ENCODE measurements at places on chromosomes 16 and 17. TPM values are rescaled to one million over a fixed set of nuclear protein-coding genes. Genes with fewer than 3 reads are reported as not detected.

- no peak for DNase-seq
- H3K27me3 ChIP-seq = no peaks in the 10 kb centered on the region
- peaks cover 39% of the 10 kb centered on the region for H3K4me1 ChIP-seq
- H3K27ac ChIP-seq = peak overlapping the region; percentile 66
- peaks cover 60% of the 10 kb centered on the region for H3K36me3 ChIP-seq
- no peak overlapping the region for H3K4me3 ChIP-seq
These were observed 98.6 kb upstream of the CHMP6 start for GRCh38 chr17:80892900-80893603.

DNA sequence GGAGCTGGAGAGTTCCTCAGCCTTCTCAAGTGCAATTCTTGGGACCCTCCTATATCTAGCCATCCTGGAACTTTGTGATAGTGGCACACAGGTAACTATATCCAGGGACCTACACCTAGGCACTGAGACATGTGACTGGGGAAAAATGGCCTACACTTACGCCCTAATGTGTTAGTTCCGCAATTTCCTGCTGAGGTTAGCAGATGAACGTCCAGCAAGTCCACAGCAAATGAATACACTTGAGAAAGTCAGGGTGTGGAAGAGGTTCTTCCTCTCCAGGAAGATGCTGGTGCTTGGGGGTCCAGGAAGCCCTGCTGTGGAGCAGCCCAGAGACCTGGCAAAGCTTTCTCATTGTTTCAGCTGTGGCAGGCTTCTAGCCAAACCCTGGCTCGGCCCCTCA, 20.8 kb downstream of the PIK3R5 start:
- peaks cover 78% of the 10 kb centered on the region for H3K4me1 ChIP-seq
- H3K27ac ChIP-seq = peak overlapping the region; percentile 28
- H3K36me3 ChIP-seq = peaks cover 17% of the 10 kb centered on the region
- H3K4me3 ChIP-seq = no peak overlapping the region

- H3K4me3 ChIP-seq = no peak overlapping the region
- H3K27me3 ChIP-seq = no peaks in the 10 kb centered on the region
- H3K27ac ChIP-seq = no peak overlapping the region
- no peak for DNase-seq
- no peaks in the 10 kb centered on the region for H3K4me1 ChIP-seq
These were observed 302.4 kb downstream of the SOX9 start for GRCh38 chr17:72423286-72423589.

DNA sequence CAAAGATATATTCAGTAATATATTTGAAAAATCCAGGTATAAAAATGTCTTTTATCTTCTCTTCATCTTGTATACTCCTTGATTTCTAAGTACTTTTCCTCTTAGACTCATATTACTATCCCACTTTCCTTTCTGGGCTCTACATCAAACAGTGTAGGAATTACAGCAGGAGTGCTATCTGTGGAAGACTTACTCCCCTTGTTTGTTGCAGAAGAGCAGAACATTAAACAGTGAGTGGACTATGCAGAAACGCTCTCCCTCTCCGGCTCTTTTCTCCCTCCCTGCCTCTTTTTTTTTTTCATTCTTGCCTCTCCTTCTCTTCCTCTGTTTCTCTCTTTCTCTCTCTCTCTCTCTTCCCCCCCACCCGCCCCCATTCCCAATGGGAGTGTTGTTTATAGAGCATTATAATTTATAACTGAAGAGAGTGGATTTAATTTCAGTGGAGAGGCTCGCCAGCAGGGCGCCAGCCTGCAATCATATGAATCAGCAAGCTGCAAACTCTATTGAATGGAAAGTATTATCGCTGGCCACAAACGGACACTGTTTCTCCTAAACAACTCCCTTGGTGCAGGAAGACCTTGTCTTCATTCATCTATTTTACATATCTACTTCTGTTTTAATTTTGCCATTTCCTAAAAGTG, 242.3 kb upstream of the TBX2 start:
- H3K27me3 ChIP-seq = no peaks in the 10 kb centered on the region
- DNase-seq = no peak
- H3K4me1 ChIP-seq = peaks cover 14% of the 10 kb centered on the region
- no peak overlapping the region for H3K4me3 ChIP-seq

- peak within 1 kb of the TSS; percentile 61 for H3K27ac ChIP-seq
- no peaks in the 10 kb centered on the region for H3K27me3 ChIP-seq
- peak within 1 kb of the TSS; percentile 44 for H3K4me3 ChIP-seq
- no peak for DNase-seq
- H3K36me3 ChIP-seq = no peaks in the 10 kb centered on the region
These were observed at the start of gene NME4 for GRCh38 chr16:397135-397661. Gene NME4, plus strand, starts transcription at chr16:397199. Its CDS starts 24 bp downstream, at chr16:397223.

- no peak for DNase-seq
- no peaks in the 10 kb centered on the region for H3K27me3 ChIP-seq
- no peaks in the 10 kb centered on the region for H3K36me3 ChIP-seq
- no peaks in the 10 kb centered on the region for H3K4me1 ChIP-seq
These were observed 1.9 kb upstream of the PIPOX start for GRCh38 chr17:29041091-29041490.

The RNF167 gene
- total RNA-seq = 248 TPM

The KRTAP9-3 gene
- not detected for total RNA-seq

The AXIN2 gene
- total RNA-seq = 7.4 TPM

The IKZF3 gene
- 55.5 TPM for total RNA-seq

The SLFN14 gene
- total RNA-seq = not detected

Measured in naive thymus-derived CD4-positive, alpha-beta T cell (primary cell).